Adipose tissue (tissue), 3 donors: ENCODE measurements at places on chromosomes 11 and 22. TPM values are rescaled to one million over a fixed set of nuclear protein-coding genes. Genes with fewer than 3 reads are reported as not detected.

Gene HPX
- 0.45 TPM for polyA plus RNA-seq

Gene UCP2
- 72.2 TPM for polyA plus RNA-seq

Gene MRGPRX4
- not detected for polyA plus RNA-seq

Gene MIAT
- polyA plus RNA-seq, result 0.29 TPM

Gene GP1BB
- polyA plus RNA-seq, result 3.6 TPM

Gene SLC22A12
- polyA plus RNA-seq, result 0.02 TPM

Gene MAPK8IP1
- 3.4 TPM for polyA plus RNA-seq

Gene CALCA
- polyA plus RNA-seq, result 0.15 TPM

Gene OR4A47
- not detected for polyA plus RNA-seq

Gene SLC17A6
- polyA plus RNA-seq, result not detected

Gene GGA1
- polyA plus RNA-seq, result 33.1 TPM

Gene TEX54
- not detected for polyA plus RNA-seq
